Activated CD4-positive, alpha-beta T cell treated with anti-CD3 and anti-CD28 coated beads, Interleukin-2, amount 50 U/mL, for 1 hour (primary cell): ENCODE measurements at places on chromosomes 6 and 20.
A peak's percentile ranks its signal among the peaks of the same experiment; 100 is the strongest.

GRCh38 chr20:20196610-20197009 lies 144.3 kb downstream of the CFAP61 start:
- no peak for DNase-seq

- DNase-seq, result no peak
Measured at GRCh38 chr20:52076164-52076563, 115.4 kb downstream of the ZFP64 start.

GRCh38 chr20:9145142-9145541 lies 76.3 kb downstream of the PLCB4 start:
- no peak for DNase-seq

- DNase-seq, result no peak
Measured at GRCh38 chr6:157528931-157529653, 148.1 kb downstream of the ZDHHC14 start.

GRCh38 chr6:157999168-158000051 lies 17.7 kb downstream of the SYNJ2 start:
- DNase-seq, result no peak

DNA sequence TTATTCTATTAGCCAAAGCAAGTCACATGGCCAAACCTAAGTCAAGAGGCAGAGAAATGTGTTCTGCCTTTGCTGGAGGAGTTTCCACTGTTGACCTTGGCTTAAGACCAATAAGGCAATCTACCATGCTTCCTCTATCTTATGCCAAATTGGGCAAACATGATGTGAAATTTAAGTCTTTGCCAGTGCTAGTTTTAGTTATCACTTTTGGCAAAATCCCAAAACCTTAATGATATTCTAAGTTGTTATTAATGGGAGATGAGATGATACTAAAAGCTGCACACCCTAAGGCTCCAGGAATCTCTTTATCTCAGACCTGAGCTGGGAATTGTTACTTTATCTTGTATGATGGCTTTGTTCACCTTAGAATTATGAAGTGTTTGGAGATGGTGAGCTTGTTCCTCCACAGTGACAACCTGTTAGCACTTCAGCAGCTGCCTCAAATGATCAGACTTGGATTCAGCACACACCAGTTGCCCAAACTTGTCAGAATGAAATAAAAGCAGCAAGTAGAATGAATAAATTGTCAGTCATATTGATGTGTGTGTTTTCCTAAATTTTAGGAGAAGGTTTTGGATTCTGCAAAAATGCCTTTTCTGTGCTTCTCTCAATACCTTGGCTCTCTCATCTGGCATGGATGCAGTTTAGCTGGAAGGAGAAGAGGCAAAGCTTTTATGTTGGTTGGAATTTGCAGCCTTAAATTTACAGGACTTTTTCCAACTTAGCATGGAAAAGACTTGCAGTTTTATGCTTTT lies 49.3 kb downstream of the RIN2 start:
- no peak for DNase-seq

DNA sequence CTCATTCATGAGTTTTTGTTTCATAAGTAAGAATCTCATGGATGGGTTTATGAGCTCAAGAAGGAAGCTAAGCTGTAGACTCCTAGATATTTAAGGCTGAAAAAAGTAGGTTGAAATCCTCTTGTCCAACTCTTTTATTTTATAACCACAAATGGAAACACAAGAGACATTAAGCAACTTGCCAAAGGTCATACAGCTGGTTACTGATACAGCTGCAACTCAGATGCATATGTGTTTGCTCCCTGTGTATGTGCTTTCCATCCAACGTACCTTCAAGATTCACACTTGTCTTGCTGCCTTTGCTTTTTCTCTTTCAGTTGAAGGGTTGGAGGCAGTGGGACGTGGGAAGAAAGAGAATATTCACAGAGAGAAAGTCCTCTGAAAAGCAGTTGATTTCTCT lies 153.5 kb upstream of the STMND1 start:
- no peak for DNase-seq

GRCh38 chr6:25463441-25463840 lies 184.3 kb downstream of the CARMIL1 start:
- no peak for DNase-seq

DNA sequence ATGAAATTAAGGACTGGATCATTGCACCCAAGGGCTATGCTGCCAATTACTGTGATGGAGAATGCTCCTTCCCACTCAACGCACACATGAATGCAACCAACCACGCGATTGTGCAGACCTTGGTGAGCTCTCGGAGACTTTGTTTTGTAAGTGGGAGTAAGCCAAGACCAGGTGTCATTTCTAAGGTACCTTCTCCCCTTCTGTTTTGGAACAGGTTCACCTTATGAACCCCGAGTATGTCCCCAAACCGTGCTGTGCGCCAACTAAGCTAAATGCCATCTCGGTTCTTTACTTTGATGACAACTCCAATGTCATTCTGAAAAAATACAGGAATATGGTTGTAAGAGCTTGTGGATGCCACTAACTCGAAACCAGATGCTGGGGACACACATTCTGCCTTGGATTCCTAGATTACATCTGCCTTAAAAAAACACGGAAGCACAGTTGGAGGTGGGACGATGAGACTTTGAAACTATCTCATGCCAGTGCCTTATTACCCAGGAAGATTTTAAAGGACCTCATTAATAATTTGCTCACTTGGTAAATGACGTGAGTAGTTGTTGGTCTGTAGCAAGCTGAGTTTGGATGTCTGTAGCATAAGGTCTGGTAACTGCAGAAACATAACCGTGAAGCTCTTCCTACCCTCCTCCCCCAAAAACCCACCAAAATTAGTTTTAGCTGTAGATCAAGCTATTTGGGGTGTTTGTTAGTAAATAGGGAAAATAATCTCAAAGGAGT lies 30.4 kb downstream of the TXNDC5 start:
- DNase-seq, result no peak

- no peak for DNase-seq
Measured at GRCh38 chr6:18596531-18596835, 209.3 kb downstream of the RNF144B start.

- DNase-seq, result no peak
Measured at GRCh38 chr20:47559141-47559540, 57.5 kb downstream of the NCOA3 start.

- DNase-seq, result peak; percentile 43
Measured at GRCh38 chr20:31674895-31675827, 37.4 kb downstream of the COX4I2 start.

DNA sequence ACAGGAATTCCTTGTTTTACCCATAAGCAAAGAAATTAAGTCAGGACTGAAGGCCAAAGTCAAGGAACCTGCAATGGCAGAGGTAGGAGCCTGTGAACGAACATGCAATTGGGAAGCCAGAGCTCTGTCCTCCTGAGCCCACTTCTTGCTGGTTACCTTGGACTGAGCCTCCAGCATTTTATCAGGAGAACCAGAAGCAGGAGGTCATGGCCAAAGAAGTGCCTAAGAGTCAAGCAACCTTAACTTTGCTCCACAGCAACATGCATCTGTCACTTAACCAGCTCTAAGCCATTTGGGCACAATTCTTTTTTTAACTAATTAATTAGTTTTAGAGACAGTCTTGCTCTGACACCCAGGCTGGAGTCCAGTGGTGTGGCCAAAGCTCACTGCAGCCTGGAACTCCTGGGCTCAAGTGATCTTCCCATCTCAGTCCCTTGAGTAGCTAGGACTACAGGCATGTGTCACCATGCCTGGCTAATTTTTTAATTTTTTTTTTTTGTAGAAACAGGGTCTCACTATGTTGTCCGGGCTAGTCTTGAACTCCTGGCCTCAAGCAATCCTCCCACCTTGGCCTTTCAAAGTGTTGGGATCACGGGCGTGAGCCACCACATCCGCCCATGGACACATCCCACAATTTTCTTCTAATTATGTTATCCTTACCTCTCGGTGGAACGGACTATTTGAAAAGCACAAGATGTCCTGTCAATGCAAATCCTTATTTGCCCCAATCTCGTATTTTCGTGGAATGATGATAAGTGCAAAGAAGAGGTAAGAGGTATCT lies 334.2 kb downstream of the CD83 start:
- DNase-seq, result no peak

DNA sequence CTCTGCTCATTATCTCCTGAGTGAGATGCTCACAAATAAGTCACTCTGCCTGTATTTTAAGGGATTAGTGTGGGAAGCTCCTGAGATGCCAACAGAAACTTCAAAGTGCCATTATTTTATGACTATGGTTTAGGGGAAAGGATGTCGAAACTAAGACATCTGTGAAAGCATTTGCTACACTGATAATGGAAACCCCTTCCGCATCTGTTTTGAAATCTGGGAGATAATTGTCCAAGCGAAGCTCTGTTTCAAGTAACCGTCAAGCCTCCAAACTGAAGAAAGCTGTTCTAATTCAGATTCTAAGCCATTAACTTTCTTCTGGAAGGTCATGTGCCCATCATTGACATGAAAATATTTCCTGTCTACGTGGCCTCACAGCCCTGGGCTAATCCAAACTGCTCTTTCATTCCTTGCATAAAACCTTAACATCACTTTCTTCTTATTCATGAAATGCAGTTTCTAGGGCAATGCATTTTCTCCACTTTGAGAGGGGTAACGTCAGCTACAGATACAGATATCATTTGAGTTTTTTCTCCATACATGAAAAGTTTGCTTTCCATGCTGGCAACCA lies 932.0 kb downstream of the C6orf118 start:
- DNase-seq, result no peak

DNA sequence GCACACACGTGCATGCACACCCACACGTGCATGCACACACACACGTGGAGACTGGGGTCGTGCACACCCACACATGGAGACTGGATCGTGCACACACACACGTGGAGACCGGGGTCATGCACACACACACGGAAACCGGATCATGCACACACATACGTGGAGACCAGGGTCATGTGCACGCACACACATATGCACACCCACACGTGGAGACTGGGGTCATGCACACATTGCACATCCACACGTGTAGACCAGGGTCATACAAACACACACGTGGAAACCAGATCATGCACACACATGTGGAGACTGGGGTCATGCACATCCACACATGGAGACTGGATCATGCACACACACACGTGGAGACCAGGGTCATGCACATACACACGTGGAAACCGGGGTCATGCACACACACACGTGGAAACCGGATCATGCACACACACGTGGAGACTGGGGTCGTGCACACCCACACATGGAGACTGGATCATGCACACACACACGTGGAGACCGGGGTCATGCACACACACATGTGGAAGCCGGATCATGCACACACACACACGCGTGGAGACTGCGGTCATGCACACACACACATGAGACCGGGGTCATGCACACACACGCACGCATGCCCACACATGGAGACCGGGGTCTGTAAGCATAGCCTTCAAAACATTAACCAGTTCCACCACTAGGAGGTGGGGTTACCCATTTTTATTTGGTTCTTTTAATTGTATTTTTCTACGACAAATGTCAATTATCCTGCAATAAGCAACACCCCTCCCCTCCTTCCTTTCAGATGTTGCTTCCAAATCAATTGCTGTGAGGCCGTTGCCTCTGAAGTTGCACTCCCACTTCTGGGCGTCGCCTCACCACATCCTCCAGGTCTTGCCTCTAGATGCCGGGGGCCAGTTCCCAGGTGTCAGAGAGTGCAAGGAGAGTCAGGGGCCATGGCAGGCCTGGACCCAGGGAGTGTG lies 95.8 kb downstream of the TMEM242 start:
- DNase-seq, result no peak

DNA sequence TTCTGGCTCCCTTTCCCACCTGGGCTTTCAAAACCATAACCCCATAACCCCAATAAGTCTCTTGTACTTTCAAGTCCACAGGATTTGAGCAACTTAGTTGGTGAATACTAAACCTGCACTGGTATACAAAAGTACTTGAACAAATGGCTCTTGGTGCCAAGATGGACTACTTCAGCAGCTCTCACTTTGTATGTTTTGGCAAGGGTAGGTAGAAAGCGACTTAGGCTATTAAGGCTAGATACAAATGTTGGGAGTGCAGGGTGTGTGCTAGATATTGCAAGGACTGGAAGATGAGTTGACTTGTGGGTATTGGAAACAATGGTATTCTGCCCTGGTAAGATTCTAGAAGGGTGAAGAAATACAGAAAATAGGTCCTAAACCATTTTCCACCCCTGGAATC lies 182.6 kb upstream of the MOCS1 start:
- no peak for DNase-seq

DNA sequence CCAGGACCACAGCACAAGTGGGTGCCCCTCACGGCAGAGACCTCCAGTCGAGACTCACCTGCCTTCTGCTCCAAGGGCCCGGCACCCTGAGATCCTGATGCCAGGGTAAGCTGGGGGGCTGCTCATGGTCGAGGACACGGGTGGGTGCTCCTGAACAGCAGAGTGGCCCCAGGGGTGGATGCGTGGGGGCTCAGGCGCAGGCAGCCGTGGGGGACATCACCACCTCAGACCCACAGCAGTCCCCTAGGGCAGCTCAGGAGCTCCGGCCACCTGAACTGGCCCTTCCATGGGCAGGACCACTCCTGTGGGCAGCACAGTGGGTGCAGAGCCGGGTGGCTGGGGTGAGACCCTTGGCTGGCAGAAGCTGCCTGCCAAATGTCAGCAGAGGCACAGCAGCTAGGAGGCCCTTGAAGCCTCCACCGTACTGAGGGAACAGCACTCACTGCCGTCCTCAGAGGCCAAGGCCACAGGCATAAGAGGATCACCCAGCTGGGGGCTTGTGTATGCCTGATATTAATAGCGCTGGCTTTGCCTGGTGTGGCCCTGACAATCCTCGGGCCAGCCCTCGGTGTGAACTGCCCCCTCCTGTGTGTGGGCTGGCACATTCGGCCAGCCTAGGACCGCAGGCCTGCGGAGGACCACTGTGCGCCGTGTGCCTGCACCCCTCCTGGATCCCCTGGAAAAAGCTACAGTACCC lies 5.4 kb downstream of the UCKL1 start:
- DNase-seq, result no peak

- no peak for DNase-seq
Measured at GRCh38 chr6:112331306-112331705, 15.8 kb upstream of the RFPL4B start.

- no peak for DNase-seq
Measured at GRCh38 chr6:105783333-105783935, 302.7 kb upstream of the PRDM1 start.

- DNase-seq, result no peak
Measured at GRCh38 chr6:118562959-118563358, 14.9 kb downstream of the PLN start.

GRCh38 chr6:39911513-39912125 lies 22.6 kb downstream of the MOCS1 start:
- no peak for DNase-seq

DNA sequence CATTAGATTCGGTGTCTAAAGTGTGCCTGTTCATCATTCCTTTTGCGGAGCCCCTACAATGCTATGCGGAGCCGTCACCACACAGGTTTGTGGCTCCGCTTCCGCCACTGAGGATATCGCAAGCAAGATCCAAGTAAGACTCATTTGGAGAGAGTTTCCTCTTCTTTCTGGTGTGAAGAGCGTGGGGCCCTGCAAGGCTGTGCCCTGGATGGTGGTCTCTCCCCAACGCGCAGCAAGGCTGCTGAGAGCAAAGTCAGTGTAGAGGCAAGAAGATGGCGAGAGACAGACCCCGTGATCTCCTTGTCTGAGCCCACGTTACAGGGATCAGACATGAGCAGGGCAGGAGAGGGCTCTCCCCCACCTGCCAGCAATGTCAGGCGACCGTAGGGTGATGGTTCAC lies 96.3 kb upstream of the AFDN start:
- DNase-seq, result no peak
